ENCODE measurements at places on chromosomes 11 and 22.

DNA sequence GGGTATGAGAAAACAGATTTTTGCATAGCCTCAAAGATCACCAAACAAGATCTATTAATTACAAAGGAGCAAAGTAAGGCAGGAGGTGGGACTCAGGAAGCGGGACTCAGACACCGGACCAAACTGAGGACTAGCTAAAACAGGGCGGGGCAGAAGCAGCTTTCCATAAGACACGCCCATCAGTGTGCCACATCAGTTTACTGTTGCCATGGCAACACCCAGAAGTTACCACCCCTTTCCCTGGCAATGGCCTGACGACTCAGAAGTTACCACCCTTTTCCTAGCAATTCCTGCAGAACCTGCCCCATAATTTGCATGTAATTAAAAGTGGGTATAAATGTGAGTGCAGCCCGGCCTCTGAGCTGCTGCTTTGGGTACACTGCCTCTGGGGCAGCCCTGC lies 173.9 kb downstream of the SHANK2 start:
- no peak for DNase-seq

DNA sequence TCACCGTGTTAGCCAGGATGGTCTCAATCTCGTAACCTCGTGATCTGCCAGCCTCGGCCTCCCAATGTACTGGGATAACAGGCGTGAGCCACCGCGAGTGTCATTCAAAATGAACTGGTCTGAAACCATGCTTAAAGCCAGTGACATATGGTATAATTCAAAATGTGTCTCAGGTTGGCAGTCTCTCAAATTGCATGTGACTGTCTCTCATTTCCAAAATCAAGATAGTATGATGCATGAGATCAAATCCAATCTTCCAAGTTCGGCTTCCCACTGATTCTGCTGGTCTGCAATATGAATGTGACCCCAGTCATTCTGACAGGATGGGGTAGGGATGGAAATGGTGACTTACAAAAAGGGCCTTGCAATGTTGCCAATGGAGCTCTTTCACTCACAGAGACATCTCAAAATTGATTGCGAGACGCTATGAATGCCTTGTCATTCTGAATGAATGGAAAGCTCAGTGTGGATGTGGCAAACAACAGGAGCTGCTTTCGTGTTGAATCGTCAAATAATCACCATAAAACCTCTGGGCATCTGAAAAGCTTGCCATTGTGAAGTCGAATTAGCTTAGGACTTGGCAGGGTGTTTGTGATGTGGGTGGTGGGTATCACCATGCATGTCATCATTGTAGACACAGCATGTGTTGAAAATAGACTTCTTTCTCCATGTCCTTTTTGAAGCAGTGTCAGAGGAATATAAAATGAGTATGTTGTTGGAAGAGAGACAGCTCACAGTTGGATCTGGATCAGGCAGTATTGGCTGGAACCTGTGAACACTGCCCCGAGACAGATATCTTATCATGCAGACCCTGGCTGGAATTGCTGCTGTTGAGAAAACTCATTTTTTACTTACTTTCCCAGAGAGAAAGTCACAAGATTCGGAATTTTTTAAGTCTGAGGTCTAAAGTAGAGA lies 12.2 kb downstream of the SLN start:
- no peak for DNase-seq

GRCh38 chr22:45580726-45581381 lies 78.2 kb downstream of the FBLN1 start:
- no peak for DNase-seq

DNA sequence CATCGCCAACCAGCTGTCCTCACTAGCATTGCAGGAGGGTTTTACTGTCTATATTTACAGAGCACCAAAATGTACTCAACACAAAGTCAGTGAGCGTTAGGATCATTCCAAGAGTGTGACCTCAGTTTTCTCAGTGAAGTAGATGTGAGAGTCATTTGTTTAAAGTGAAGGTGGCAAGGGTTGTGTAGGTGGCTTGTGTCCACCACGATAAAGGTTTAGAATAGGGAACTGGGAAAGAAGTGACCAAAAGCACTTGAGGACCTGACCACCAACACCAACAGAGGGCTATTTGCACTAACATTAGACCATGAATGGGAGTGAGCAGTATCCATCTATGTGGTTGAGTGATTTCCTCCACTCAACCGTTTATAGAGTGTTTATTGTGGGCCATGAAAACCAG lies 152.5 kb upstream of the POU2AF2 start:
- no peak for DNase-seq

DNA sequence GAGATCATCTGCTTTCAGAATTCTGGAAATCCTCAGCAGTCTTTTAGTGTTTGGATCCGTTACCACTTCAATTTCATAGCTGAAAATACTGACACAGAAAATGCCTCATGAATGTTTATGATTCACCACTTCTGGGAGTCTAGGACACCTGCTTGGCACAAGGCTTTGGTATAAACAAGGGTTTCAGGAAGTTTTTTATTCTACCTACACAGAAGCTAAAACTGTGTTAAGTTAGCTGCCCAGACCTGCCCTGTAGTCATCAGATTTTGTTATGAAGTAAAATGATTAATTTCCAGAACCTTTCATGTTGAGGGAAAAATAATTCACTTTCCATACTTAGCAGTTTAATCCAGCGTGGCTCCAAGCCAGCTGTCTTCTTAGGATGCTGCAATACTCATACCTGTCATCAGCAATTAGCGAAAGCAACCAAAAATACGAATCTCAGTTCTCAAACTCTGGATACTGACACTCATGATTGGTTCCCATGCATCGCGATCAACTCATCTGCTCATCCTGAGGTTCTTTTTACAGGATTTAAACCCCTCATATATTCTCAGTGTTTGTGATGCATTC lies 458.5 kb upstream of the CCDC90B start:
- DNase-seq: no peak

GRCh38 chr11:46362156-46363030 lies 15.1 kb downstream of the DGKZ start:
- DNase-seq: no peak

GRCh38 chr11:113675565-113675964 lies 30.5 kb downstream of the TMPRSS5 start:
- no peak for DNase-seq

DNA sequence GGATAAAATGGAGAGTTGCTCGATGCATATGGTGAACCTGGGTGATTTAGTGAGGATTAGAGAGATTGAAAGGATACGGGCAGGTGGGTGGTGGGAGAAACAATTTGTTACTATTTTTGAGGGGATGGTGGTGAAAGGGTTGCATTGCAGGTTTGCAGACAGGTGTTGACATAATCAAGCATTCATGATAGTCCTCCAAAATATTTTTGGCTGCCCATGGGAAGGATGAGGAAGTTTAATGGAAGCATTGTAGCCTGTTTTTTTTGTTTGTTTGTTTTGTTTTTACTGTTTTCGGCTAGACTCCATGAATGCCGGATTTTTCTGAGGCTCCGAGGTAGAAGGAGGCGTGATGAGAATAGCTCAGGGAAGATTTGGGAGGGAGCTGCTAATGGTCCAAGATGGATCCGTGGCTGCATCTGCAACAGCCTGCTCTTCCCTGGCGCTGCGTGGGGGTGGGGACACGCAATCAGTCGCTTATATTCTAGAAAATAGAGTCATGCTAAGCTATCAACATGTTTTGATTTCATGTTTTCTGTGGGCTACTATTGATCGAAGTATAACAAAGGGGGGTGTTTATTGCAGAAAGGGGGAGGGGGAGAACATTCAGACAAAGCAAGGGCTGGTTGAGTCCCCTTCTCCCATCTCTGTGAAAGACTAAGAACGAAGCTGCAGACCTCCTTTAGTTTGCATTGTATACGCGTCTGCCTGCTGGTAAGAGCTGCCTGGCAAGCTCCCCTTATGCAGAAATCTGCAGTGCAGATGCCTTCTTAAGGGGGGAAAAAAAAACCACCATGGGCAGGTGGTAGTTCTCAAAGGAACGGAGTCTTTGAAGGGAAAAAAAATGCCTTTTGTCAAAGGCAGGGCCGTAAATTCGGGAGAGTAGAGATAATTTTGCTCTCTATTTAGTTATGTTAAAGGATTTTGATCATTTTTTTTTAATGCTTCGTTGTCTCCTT lies 1.0 kb downstream of the RTN3 start:
- DNase-seq: no peak

DNA sequence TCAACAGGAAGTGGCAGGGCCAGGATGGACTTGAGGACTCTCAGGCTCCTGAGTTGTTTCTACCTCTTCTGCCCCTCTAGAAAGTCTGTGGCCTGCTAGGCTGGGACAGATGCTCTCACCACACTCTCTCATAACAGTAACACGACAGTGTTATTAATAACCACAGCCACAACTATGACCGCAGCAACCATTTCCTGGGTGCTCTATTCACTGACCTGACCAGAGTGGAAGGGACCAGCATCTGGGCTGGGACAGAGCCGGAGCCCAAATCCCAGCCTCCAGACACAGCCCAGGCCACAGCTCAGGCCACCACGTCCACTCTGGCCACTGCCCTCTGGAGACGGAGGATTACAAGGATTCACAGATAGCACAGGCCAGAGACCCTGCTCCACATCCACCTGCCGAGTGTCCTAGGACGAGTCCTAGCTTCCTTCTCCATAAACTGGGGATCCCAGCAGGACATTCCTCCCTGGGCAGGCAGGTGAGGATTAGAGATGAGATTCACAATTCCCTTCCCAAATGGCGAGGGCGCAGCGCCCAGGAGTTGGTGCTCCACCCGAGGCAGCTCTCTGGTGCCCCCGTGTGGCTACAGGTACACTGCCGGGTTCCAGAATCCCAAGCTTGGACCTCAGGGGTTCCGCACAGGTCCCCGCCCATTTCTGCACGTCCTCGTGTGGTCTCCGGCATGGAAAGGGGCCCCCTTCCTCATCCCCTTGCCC lies 7.1 kb downstream of the PNPLA5 start:
- no peak for DNase-seq

DNA sequence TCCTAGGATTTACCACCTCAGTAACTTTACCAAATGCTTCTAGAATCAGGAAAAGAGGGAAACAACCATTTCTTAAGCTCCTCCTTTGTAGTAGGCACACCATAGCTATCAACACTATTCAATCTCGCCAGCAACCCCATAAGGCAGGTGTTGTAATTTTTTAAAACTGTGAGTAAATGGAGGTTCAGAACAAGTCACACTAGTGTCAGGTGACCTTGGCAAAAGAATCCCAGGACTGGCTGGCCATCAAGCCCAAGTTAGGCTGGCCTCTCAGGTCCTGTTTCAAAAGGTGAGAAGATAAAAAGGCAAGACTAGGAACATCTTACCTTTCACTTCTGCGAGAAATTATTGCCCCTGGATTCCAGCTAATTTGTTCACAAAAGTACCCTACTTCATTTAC lies 713 bp downstream of the TOP3B start:
- no peak for DNase-seq

DNA sequence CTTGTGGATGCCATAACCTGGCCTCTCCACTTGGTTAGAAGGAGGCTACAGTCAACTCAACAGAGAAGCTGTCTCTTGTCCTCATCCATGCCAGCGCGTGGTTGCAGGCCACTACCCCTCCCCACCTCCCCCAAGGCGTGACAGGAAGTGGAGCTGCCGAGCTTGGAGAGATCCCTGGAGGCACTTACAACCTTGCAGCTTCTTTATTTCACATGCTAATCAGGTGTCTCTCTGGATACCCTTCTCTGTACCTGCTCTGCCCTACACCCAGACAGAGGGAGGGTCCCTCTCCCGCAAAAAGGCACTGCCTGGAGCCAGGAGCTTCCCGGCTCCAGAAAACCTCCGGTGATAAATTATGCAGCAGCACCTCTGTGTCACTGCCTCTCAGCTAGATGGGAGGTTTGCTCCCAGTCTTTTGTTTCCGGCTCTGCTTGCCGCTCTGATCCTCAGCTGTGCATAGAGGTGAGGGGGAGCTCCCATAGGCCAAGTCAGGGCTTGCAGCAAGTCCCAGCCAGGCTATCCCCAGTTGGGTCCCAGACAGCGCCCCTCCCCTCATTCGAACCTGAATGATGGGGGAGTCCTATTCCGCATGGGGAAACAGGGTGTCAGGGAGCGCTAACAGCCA lies 5.7 kb downstream of the LRP4 start:
- no peak for DNase-seq

DNA sequence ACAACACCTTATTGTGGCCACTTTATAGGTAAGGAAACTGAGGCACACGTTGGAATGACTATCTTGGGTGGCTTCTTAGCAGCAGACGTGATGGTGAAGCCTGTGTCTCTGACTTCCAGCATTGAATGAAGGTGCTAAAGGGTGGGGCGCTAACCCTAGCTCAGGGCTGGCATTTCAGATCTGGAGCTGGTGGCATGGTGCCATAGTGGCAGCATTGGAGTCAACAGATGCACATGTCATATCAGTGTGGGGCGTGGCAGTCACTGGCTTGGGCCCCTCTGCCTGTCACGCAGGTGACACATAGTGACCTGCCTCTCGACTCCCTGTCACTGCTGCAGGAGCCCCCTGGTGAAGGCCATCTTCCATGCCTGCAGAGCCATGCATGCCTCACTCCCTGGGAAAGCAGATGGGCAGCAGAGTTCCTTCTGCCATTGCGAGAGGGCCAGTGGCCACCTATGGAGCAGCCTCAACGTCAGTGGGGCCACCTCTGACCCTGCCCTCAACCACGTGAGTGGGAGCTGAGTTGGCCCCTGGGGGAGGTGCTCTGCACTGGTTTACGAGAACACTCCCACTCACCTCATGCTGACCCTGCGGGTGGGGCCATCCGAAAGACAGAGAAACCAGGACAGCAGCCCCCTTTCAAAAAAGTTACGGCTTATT lies 14.8 kb downstream of the SHISA8 start:
- DNase-seq: no peak

DNA sequence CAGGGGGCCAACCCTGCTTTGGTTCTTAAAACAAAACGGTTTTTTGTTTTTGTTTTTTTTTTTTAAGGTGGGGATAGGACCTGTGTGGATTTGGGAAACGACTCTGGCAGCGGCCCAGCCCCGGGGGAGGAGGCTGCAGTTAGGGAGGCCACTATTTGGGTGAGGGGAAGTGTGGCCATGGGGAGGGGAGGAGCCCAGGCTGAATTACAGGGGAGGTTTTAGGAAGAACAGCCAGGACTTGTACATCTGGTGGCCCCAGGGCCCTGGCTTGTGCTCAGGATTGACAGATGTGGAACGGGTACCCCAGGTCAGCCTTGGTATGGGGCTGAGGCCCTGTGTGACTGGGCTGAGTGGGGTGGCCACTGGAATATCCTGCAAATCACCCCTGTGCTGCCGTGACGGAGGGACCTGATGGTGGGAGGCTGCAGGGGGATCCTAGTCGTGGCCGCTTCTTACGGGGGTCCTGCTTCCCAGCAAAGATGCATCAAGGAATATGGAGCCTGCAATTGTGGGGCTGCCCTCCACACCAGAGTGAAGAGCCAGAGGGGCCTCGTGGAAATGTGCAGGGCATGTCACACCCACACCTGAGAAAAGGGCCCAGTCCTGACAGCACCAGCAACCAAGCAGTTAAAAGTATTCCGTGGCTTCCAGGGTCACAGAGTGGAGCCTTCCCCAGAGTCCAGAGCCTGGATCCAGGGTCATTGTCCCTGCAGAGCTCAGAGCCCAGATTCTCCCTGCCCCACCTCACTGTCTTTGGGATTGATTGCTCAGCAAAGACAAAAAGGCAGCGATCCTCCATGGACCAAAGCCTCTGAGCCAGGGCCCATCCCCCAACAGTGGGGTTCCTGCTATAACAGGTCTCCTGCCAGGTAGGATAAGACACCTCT lies 55.2 kb upstream of the WNT7B start:
- DNase-seq: no peak

- no peak for DNase-seq
These were observed 942.8 kb upstream of the TENM4 start for GRCh38 chr11:80383655-80384054.

Data from esophagus squamous epithelium (tissue), 5 donors.